ENCODE measurements at places on chromosomes 7 and 10. TPM values are rescaled to one million over a fixed set of nuclear protein-coding genes. Genes with fewer than 3 reads are reported as not detected.

DNA sequence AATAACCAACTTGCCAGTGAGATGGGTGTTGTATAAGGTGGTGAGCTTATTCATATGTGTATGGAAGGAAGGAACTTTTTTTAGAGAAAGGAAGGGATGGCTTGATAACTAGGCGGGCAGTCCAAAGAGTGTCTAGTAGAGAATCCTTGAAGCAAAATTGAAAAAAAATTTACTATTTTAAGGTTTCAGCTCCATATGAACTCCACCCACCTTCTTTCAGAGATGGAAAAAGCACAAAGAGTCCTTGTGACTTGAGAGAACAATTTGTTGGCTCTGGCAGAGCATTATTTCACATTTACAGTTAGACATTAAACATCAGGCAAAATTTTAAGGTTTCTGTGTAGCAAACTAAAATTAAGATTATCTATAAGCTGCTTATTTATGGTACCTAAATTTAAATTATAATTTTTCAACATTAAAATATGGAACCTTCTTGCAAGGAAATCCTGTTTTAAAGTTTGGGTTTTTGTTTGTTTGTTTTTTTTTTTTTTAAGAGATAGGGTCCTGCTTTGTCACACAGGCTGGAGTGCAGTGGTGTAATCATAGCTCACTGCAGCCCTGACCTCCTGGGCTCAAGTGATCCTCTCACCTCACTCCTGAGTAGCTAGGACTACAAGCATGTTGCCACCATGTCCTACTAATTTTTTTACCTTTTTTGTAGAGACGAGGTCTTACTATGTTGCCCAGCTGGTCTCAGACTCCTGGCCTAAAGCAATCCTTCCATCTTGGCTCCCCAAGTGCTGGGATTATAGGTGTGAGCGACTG, 12.2 kb downstream of the PTPN12 start:
- no peak for DNase-seq

- DNase-seq, result no peak
These were observed 12.2 kb upstream of the SVIL start for GRCh38 chr10:29646960-29647461.

MYOZ1 gene
- not detected for total RNA-seq

- peak; percentile 43 for DNase-seq
These were observed at the start of gene CALHM2 for GRCh38 chr10:103451831-103452505. TSS of gene CALHM2 (minus strand) at chr10:103452370. CDS start at chr10:103449941, 2,429 bp downstream.

DNA sequence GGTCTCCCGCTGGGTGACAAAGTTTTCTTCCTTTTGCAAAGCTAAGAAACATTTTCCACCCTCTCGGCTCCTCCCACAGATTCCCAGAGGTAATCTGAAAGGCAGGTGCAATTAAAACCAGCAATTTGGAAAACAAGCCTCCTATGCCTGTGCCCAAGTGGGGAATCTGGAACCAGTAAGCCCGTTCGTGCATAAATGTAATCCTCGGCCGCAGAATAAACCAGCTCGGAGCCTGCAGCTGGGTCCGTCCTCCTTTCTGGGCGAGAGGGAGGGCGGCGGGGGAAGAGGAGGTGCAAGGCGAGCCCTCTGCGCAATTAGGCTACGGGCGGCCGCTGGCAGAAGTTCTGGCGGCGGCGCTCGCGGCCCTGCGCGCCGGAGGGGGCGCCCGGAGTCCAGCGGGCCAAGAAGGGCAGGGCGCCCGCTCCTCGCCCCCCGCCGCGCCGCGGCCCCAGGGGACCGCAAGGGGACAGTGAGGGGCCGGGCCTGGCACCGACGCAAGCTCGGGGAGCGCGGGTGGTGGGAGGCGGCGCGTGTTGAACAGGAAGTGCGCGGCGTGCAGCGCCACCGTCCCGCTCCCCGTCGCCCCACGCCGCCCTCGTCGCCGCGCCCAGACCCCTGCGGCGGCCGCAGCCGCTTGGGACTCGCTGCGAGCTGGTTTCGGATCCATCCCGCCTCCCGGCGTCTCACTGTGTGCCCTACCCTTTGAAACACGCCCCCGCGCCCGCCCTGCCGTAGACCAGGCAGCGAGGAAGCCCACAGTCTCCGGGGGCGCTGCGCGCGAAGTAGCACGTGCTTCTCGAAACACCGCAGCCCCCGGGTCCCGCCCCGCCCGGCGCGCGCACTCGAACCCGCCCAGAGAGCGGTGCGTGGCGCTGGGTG, at the start of gene PRKAG2:
PRKAG2 (minus strand) TSS at position 217 of the 879 bp plus-strand sequence. CDS start 495 bp downstream, outside the sequence.
- DNase-seq, result peak; percentile 66

DNA sequence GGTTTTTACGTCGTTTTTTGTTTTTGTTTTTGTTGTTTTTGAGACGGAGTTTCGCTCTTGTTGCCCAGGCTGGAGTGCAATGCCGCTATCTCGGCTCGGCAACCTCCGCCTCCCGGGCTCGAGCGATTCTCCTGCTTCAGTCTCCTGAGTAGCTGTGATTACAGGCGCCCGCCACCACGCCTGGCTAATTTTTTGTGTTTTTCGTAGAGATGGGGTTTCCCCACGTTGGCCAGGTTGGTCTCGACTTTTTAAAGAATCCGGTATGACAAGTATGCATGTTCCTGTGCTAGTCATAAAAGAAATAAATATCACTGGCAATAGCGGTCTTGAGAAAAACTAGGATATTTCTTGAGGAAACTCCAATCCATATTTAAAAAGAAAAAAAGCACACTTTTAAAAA, 2.7 kb upstream of the ARL4A start:
- DNase-seq, result no peak

GRCh38 chr7:32256376-32256775, 186.2 kb upstream of the PDE1C start:
- DNase-seq, result no peak

GRCh38 chr7:17054206-17054605, 172.4 kb upstream of the AGR3 start:
- no peak for DNase-seq

DNA sequence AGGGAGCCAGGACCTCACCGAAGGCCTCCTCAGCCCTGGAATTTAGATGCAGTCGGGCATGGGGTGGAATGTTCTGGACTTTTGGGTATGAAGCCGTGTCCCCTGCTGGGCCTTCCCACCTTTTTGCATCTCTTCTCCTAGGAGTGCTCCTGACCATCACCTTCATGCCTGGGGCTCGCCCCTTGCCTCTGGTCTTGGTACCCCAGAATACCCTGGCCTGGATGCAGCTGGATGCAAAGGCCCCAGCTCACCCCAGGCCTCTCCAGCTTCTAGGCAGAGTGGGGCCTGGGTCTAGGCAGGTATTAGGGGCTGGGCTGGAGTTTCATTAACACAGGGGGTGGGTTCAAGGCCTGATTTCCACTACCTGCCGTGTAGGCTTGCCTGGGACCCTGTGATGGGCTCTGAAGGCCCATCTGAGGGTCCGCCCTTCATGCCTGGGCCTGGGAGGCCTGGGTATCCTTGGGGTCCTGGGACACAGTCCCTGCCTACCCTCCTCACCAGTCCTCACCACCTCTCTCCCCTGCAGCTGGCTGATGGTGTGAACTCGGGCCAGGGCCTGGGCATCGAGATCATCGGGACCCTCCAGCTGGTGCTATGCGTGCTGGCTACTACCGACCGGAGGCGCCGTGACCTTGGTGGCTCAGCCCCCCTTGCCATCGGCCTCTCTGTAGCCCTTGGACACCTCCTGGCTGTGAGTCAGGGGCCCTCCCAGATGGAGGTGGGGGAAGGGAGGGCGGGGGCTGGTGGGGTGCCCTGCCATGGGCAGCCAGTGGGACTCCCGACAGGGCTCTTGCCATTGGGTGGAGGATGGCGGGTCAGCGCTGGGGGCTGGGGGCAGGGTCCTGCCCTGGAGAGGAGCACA, 10.1 kb downstream of the AQP1 start:
- no peak for DNase-seq

DNA sequence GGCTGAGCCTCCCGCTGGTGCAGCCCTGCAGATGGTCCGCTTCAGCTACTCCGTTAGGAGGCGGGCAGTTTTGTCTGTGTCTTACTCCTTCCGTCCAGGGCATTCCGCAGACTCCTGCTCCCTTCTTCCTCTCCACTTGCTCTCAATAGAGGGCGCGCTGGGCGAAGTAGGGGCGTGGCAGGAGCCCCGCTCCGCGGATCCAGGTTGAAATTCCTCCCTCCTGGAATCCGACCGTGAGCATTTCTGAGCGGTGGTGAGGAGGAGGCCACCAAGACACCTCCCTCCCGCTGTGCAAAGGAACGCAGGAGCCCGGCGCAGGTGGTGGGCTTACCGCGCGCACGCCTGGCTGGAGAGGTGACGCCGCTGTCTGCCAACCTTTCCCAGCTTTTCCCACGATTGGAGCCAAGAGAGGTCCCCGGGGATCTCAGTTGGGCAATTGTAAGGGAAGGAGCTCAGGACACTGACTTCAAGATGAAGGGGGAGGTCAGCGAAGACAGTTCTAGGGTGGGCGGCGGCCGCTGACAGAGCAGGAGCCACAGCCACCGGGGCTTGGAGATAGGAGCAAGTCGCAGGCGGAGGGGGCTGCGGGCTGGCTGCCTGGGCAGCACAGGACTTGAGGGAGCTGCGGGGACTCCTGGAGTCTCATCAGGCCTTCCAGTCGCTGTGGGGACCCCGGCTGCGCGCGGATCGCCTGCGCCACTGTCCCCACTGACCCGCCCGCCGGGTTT, 1011.3 kb downstream of the XPNPEP1 start:
- DNase-seq, result no peak

DNA sequence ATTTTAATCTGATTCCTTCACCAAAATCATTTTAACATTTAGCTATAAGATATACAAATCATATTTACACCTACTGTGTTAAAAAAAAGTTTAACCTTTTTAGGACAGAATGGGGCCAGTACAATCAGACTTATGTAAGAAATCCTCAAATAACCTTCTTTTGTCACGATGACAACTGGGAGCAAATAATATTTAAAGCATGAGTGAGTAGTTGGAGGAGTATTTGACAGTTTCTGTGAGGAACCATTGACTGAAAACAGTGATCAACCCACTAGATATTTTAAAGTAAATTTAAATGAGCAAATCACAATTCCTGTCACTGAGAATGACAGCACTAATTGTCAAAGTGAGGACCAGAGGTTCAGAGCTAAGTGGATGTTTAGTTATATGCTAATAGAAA, 289.1 kb downstream of the CNTNAP2 start:
- DNase-seq, result no peak

- no peak for DNase-seq
These were observed 274.5 kb upstream of the MGMT start for GRCh38 chr10:129192344-129193128.

DNA sequence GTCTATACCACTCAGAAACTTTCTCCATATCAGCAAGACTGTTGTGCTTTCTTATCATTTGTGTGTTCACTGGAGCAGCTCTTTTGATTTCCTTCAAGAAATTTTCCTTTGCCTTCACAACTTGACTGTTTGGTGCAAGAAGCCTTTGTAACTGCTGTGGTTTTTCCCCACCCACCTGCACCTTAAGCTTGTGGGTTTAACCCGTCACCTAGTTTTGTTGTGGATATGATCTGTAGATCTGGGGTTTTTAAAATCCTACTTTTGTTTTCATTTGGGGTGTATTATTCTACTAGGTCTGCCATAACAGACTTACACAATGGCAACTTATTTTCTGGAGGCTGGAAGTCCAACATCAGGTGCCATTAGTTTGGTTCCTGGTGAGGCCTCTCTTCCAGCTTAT, 30.5 kb upstream of the CHST3 start:
- peak; percentile 73 for DNase-seq

C10orf105 gene
- total RNA-seq, result 0.63 TPM

DNA sequence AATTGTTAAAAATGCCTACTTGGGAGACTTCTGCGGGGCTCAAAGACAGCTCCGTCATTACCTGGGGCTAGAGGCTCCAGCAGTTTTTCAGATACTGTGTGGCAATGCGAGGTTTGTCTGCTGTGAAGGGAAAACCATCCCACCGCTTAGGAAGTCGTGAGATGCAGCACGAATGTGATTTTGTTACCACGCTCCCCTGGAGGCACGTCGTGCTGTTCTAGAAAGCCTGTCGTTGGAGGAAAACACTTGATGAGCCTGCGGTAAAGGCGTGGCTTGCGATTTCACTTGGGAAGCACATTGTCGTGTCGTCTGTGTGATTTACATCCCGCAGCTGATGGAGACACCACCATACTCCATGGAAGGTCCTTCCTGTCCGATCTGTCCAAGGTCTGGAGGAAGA, 39.3 kb downstream of the CAMK1D start:
- no peak for DNase-seq

HTR7 gene
- total RNA-seq, result 0.13 TPM

GRCh38 chr7:51428217-51428887, 111.7 kb upstream of the COBL start:
- DNase-seq, result no peak

TBC1D12 gene
- 0.60 TPM for total RNA-seq

DNA sequence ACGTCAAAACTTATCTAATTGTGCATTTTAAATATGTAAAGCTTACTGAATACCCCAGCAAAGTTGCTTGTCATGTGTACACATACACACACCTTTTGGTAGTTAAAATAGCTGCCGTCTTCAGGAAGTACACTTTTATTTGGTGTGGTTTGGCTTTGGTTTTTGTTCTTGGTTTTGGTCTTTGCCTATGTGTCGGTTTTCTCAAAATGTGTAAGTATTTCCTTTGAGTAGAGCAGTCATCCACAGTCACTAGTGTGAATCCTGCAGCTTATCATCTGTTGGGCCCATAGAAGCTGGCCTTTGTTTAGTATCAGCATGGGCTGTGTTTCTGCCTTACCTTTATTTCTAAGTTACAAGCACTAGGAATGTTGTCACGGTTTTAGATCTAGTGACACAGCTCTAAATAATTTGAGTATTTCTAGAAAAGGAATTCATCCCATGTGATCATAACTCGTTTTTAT, 35.3 kb downstream of the NET1 start:
- DNase-seq, result peak; percentile 68

DNA sequence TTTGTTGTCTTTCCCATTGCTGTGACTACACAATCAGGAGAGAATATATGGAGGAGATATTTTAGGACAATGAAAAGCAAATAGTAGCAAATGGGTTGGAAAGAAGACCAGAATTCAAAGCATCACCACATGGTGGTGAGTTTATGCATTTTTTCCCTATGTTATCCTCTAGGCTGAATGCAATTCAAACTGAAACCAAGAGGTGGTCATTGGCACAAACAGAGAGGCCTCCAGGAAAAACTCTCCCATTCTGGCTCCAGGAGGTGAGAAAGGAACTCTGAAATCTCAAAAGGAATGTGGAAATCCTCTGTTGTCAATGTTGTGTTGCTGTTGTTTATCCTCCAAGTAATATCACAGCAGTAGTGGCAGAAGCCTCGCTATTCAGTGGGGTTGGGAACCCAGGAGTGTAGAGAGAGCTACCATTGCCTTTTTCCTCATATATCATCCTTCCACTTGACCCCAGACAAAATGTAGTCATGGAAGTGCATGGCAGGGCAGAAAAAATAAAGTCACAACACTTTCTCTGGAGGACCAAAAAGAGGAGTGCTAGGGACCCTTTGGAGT, 819.1 kb downstream of the GRID1 start:
- DNase-seq, result no peak

GRCh38 chr10:120559800-120560199, 102.8 kb downstream of the PLPP4 start:
- no peak for DNase-seq

- no peak for DNase-seq
These were observed at the start of gene SP8 for GRCh38 chr7:20786779-20787659. TSS of gene SP8 (minus strand) at chr7:20786886. CDS start at chr7:20786798, 88 bp downstream.

ZNF736 gene
- total RNA-seq, result 54.2 TPM

GRCh38 chr10:123869020-123869414, 22.6 kb downstream of the CPXM2 start:
- DNase-seq, result no peak

NEBL gene
- total RNA-seq, result 0.05 TPM

VSTM4 gene
- 0.12 TPM for total RNA-seq

CYP26C1 gene
- 0.11 TPM for total RNA-seq
